ENCODE measurements at places on chromosomes 7 and 10.

DNA sequence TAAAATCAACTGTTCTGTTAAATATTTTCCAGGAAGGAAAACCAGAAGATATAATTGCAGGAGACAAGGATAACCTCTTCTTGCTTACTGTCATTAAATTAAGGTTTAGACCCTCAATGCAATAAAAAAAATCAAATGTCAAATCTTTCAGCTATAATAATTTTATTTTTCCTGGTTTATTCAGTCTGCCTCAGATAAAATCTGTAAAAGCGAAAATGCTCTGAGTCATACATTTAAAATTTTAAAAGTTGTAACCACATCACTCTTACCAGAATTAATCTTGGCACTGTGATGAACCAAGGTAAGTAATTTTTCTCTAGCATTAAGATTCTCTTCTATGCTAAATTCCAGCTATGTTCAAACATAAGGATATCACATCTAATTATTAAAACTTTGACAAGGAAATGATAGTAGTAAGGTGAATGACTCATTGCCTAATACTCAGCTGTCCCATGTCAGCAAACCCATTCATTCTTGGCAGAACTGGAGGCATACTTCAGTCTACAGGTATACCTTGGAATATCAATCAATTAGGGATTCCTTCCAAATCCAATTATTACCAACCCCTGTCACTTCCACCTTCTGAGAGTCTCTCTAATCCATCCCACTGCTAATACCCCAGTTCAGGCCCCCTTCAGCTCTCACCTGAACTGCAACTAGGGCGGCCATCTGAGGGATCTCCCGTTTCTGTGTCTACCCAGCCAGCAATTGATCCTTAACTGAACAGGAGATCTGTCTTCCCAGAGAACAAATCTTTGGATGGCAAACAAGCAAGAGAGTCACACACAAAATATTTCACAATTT is 434.1 kb downstream of the GRM8 start:
- no peaks in the 10 kb centered on the region for H3K27me3 ChIP-seq
- H3K4me3 ChIP-seq: no peak overlapping the region
- no peak for DNase-seq
- no peaks in the 10 kb centered on the region for H3K36me3 ChIP-seq
- no peaks in the 10 kb centered on the region for H3K4me1 ChIP-seq

DNA sequence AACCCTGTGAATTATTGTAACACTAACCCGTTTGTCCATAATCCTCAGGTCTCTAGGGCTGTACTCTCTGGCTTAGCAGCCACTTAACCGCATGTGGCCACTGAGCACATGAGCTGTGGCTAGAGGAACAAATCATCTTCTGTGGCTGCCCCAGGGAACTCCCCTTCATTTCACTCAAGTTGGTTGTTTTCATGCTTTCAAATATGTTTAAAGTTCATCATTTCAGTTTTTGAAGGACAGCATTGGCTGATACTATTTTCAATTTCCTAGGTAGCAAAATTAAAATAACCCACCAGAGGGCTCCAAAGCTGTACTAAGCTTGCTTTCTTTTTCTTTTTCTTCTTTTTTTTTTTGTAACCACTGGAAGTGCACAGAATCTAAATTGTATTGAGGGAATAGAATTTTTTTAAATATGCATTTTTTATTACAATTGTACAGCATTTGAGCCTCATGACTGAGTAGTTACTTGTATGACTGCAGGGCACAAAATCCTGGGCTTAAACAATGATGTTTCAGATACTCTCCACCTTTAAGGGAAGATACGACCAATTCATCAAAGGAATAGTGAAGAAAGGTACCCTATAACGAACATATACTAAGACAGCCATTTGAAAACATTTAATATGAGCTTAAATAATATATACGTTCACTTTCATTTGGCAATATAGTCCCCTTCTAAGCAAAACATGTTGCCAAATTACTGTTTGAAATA is 38.6 kb downstream of the MRC1 start:
- no peak for DNase-seq
- no peak overlapping the region for H3K27ac ChIP-seq
- H3K4me1 ChIP-seq: no peaks in the 10 kb centered on the region
- peaks cover 8% of the 10 kb centered on the region for H3K27me3 ChIP-seq
- no peaks in the 10 kb centered on the region for H3K36me3 ChIP-seq
- no peak overlapping the region for H3K4me3 ChIP-seq

GRCh38 chr10:105950410-105950809 is 1214.1 kb downstream of the SORCS1 start:
- H3K36me3 ChIP-seq: no peaks in the 10 kb centered on the region
- no peak overlapping the region for H3K27ac ChIP-seq
- no peaks in the 10 kb centered on the region for H3K27me3 ChIP-seq
- peak; percentile 40 for DNase-seq
- no peak overlapping the region for H3K4me3 ChIP-seq

DNA sequence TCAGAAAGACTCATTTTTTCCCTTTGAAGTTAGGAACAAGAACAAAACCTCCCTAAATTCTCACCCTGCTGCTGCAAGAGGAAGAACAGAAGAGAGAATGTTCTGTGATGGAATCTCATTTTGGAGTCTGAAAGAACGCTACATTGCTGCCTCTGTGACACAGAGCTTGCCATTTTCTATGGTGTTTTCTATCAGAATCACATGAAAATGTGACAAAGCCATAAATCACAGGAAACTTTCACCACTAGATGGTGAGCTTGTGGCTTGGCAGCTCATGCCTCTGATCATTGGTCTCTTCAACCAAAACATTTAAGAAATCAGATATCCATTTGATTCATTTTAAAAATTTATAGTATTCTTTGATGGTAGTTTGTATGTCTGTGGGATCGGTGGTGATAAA is 82.9 kb downstream of the CADPS2 start:
- H3K27ac ChIP-seq: no peak overlapping the region
- H3K27me3 ChIP-seq: no peaks in the 10 kb centered on the region
- H3K4me3 ChIP-seq: no peak overlapping the region
- no peaks in the 10 kb centered on the region for H3K4me1 ChIP-seq
- H3K36me3 ChIP-seq: no peaks in the 10 kb centered on the region

DNA sequence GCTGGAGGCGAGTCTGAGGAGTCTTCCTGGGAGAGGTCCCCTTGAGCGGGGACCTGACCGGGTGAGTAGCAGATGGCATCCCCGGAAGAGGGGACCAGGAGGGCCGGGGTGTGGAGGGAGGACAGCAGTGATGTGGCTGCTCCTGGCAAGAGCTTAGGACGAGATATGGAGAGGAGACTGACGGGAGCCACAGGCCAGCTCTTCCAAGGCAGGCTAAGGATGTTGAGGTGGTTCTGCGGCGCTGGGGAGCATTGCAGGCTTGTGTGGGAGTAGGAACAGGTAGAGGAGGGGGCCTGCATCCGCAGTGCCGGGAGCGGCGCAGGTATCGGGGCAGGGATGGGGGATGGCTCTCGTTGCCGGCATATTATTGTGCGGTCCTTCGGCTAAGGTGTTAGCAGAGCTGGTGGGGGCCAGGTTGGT is 76.7 kb upstream of the ANLN start:
- H3K4me1 ChIP-seq: peaks cover 2% of the 10 kb centered on the region
- no peak overlapping the region for H3K4me3 ChIP-seq
- peaks cover 3% of the 10 kb centered on the region for H3K27me3 ChIP-seq
- no peaks in the 10 kb centered on the region for H3K36me3 ChIP-seq
- no peak for DNase-seq

GRCh38 chr10:113384181-113384580 is 168.7 kb upstream of the HABP2 start:
- DNase-seq: no peak
- no peak overlapping the region for H3K27ac ChIP-seq
- H3K4me1 ChIP-seq: peaks cover 24% of the 10 kb centered on the region
- peaks cover 63% of the 10 kb centered on the region for H3K27me3 ChIP-seq
- no peak overlapping the region for H3K4me3 ChIP-seq
- H3K36me3 ChIP-seq: no peaks in the 10 kb centered on the region

DNA sequence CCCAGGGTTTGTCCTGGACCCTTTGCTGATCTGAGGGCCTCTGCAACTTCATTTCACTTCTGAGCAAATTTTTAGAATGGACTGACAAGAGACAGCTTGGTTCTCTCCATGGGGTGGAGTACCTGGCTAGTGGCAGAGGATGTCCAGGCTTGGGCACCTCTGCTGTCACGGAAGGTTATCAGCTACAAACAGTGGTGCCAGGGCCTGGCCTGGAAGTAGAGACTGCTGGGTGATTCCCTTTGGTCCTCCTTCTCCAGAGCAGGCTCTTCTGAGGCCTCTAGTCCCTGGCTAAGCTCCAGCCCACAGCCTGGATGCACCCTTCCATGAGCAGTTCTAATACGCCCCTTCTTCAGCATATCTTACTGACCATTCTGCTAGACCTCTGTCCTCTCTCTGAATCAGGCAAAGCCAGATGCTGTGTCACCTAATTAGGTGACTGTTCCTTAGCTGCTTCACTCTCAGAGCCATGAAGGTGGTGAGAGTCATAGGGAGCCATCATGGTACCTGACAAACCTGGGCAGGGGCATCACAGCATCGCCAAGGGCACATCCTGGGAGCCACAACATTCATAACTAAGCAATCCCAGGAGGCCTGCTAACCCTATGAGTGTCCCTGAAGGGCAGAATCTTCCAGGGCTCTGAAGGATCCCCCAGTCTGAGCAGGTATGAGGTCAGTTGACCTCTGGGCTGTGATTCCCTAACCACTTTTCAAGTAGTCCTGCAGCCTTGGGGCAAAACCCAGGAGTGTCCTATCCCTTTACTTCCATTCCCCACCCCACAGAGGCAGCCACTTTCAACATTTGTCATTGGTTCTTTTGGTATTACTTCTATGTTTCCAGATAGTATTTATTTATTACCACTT is 4.0 kb downstream of the ARHGAP22 start:
- H3K27ac ChIP-seq: no peak overlapping the region
- H3K4me1 ChIP-seq: peaks cover 2% of the 10 kb centered on the region
- H3K27me3 ChIP-seq: peaks cover 24% of the 10 kb centered on the region
- DNase-seq: peak; percentile 38

- H3K36me3 ChIP-seq: no peaks in the 10 kb centered on the region
- H3K27me3 ChIP-seq: no peaks in the 10 kb centered on the region
- H3K4me3 ChIP-seq: no peak overlapping the region
These were observed 629.0 kb upstream of the IGFBP3 start for GRCh38 chr7:46549892-46550639.

- no peaks in the 10 kb centered on the region for H3K27me3 ChIP-seq
- H3K4me3 ChIP-seq: no peak overlapping the region
- no peak overlapping the region for H3K27ac ChIP-seq
- no peak for DNase-seq
- H3K4me1 ChIP-seq: no peaks in the 10 kb centered on the region
These were observed 22.2 kb downstream of the MPP7 start for GRCh38 chr10:28280652-28281051.

- peak overlapping the region; percentile 90 for H3K27ac ChIP-seq
- peak overlapping the region; percentile 94 for H3K4me3 ChIP-seq
- peaks cover 25% of the 10 kb centered on the region for H3K36me3 ChIP-seq
- DNase-seq: peak; percentile 63
- peaks cover 17% of the 10 kb centered on the region for H3K27me3 ChIP-seq
These were observed 2.4 kb downstream of the SFMBT2 start for GRCh38 chr10:7408291-7409044.

- H3K27ac ChIP-seq: no peak overlapping the region
- no peaks in the 10 kb centered on the region for H3K36me3 ChIP-seq
- DNase-seq: no peak
- peaks cover 13% of the 10 kb centered on the region for H3K27me3 ChIP-seq
- no peak overlapping the region for H3K4me3 ChIP-seq
These were observed 703.5 kb downstream of the GATA3 start for GRCh38 chr10:8758029-8758428.

- H3K27me3 ChIP-seq: peaks cover 12% of the 10 kb centered on the region
- H3K36me3 ChIP-seq: no peaks in the 10 kb centered on the region
- no peak overlapping the region for H3K4me3 ChIP-seq
- H3K4me1 ChIP-seq: no peaks in the 10 kb centered on the region
These were observed 154.6 kb upstream of the EEPD1 start for GRCh38 chr7:35998481-35998880.

DNA sequence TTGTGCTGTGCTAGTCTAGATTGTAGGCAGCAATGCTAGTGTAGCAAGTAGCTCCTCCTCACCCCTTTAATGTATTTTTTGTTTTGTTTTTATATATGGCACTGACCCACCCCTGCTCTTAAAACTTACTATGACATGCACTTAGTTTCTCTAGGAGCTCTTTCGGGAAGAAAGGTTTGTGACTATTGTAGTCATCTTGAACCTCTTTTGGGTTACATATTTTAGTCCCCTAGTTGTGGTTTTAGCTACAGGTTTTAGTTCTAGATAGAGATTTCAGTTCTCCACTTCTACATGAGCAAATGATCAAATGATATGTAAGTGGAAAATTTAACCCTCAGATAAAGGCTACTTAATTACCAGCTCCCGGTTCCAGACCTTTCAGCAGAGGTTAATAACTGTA is 14.9 kb downstream of the MINPP1 start:
- no peak overlapping the region for H3K4me3 ChIP-seq
- no peak for DNase-seq
- no peak overlapping the region for H3K27ac ChIP-seq
- peaks cover 34% of the 10 kb centered on the region for H3K36me3 ChIP-seq

GRCh38 chr7:47387506-47387905 is 194.4 kb downstream of the TNS3 start:
- no peak for DNase-seq
- H3K4me3 ChIP-seq: no peak overlapping the region
- H3K36me3 ChIP-seq: no peaks in the 10 kb centered on the region
- H3K27ac ChIP-seq: no peak overlapping the region
- no peaks in the 10 kb centered on the region for H3K27me3 ChIP-seq
